ENCODE measurements at places on chromosomes 1 and 21. TPM values are rescaled to one million over a fixed set of nuclear protein-coding genes. Genes with fewer than 3 reads are reported as not detected.

- no peak for DNase-seq
Measured at GRCh38 chr1:47841356-47841755, 155.8 kb downstream of the TRABD2B start.

DNA sequence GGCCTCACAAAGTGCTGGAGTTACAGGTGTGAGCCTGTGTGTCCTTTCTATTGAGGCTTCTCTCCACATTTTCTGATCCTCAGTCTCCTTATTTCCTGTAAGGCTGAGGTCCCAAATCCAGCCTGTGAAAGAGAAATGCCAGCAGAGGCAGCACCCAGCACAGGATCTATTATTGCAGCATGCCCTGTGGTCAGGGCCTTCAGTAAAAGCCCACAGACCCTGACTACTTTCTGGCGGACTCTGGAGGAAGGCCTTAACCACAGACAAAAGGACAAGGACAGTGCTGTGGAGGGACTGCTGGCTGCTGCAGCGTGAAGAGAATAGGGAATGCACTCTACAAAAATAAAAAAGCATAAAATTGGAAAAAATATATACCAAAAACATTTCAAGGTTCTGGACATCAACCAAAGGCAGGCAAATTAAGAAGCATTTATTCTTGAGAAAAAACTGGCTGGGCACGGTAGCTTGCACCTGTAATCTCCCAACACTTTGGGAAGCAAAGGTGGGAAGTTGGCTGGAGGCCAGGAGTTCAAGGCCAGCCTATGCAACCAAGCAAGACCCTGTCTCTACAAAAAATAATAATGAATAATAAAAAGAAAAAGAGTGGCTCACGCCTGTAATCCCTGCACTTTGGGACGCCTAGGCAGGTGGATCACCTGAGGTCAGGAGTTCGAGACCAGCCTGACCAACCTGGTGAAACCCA lies 9.4 kb upstream of the PGD start:
- DNase-seq: no peak

- no peak for DNase-seq
Measured at GRCh38 chr1:173002891-173003838, 47.6 kb downstream of the TNFSF18 start.

Gene RGS18
- total RNA-seq: not detected

GRCh38 chr1:99365545-99365944 lies 101.3 kb downstream of the PLPPR4 start:
- no peak for DNase-seq

- DNase-seq: peak; percentile 73
Measured at GRCh38 chr1:186463511-186463910, 2.6 kb upstream of the PDC start.

DNA sequence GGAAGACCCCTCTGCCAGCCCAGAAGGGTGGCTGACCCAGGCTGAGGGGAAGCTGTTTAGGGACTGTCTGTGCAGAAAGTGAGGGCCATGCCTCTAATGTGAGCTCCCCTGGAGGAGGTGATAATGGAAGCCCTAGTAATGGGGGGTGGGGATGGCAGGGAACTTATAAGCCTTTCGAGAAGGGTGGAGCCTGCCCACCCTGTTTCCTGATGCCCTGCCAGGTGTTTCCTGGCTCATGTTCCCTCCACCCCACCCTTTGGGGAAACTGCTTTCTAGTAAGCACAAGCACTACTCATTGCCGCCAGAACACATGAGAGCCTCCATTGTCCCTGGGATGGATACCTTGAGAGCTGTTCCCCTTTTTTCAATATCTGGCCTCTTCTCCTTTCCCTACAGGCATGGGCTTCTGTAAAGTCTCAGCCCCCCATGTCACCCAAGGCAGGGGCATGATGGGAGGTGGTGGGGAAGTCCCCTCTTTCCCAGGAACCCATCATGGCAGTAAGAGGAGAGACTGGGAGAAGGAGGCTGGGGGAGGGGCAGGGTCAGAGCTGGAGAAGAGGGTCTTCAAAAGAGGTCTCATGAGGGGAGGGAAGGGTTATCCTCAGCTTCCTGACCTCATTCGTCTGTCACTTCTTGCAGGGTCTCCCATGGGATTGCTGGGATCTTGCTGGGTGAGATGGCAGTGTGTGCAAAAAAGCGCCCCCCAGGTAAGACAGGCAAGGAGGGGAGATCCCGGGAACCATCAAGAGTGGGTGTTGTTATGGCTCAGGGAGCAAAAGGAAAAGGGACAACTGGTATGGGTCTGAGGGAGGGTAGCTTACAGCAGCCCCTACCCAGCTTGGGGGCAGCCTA lies 2.4 kb downstream of the ATP8B2 start:
- DNase-seq: peak; percentile 33

Gene RYR2
- 6.7 TPM for total RNA-seq

Gene IFNAR2
- 11.1 TPM for total RNA-seq

DNA sequence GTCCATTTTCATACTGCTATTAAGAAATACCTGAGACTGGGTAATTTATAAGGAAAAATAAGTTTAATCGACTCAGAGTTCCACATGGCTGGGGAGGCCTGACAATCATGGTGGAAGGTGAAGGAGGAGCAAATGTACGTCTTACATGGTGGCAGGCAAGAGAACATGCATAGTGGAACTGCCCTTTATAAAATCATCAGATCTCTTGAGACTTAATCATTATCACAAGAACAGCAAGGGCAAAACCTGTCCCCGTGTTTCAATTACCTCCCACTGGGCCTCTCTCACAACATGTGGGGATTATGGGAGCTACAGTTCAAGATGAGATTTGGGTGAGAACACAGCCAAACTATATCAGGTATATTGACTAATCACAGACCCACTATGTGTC lies 370.2 kb upstream of the USP24 start:
- no peak for DNase-seq
